ENCODE measurements at places on chromosomes 3 and 15. TPM values are rescaled to one million over a fixed set of nuclear protein-coding genes. Genes with fewer than 3 reads are reported as not detected.

GRCh38 chr3:140203510-140203909 is 268.5 kb downstream of the CLSTN2 start:
- H3K36me3 ChIP-seq, result no peaks in the 10 kb centered on the region
- H3K27me3 ChIP-seq, result no peaks in the 10 kb centered on the region
- H3K4me1 ChIP-seq, result no peaks in the 10 kb centered on the region
- no peak overlapping the region for H3K4me3 ChIP-seq
- no peak for DNase-seq
- H3K27ac ChIP-seq, result no peak overlapping the region

DNA sequence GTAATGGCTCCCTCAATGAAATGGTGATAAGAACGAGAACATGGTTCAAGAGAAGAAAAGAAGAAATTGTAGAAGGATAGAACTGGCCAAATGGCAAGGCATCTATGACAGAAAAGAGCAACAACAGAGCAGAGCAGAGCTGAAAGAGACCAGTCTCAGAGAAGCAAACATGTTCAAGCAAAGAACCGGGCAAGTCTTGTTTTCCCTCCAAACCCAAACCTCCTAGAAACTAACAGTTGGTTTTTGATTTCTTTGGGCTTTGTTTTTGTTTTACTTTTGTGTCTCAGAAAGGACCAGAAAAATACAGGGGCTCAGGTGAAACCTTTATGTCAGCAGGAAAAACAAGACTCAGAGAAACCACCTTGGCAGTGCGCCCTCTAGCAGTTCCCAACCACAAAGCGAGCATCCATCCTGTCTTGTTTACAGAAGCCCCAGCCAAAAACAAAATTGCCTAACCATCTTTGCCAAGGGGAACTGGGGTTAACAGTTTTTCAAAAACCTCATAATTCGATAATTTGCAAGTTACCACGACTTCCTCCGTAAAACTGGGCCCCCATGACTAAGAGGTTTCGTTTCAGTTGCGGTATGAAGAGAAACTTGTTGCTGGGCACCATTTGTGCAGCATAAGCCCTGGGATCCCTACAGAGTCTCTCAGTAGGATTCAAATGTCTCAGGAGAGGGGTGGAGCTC is 159.2 kb upstream of the SLC24A5 start:
- H3K27ac ChIP-seq, result no peak overlapping the region
- DNase-seq, result no peak
- no peak overlapping the region for H3K4me3 ChIP-seq

GRCh38 chr3:37456270-37456708 is 281.9 kb upstream of the LRRFIP2 start:
- H3K36me3 ChIP-seq, result no peaks in the 10 kb centered on the region
- no peaks in the 10 kb centered on the region for H3K4me1 ChIP-seq
- H3K4me3 ChIP-seq, result no peak overlapping the region

- no peaks in the 10 kb centered on the region for H3K27me3 ChIP-seq
- H3K36me3 ChIP-seq, result peaks cover 3% of the 10 kb centered on the region
- no peak overlapping the region for H3K27ac ChIP-seq
- DNase-seq, result peak; percentile 29
- no peak overlapping the region for H3K4me3 ChIP-seq
- peaks cover 3% of the 10 kb centered on the region for H3K4me1 ChIP-seq
Observed at GRCh38 chr3:4680871-4681300, 187.7 kb downstream of the ITPR1 start.

- no peaks in the 10 kb centered on the region for H3K27me3 ChIP-seq
- DNase-seq, result peak; percentile 78
- H3K27ac ChIP-seq, result no peak overlapping the region
- no peaks in the 10 kb centered on the region for H3K4me1 ChIP-seq
- H3K4me3 ChIP-seq, result no peak overlapping the region
- H3K36me3 ChIP-seq, result no peaks in the 10 kb centered on the region
Observed at GRCh38 chr3:107064405-107065060, 312.7 kb upstream of the CCDC54 start.

The RPL29 gene
- polyA plus RNA-seq, result 2,187 TPM

DNA sequence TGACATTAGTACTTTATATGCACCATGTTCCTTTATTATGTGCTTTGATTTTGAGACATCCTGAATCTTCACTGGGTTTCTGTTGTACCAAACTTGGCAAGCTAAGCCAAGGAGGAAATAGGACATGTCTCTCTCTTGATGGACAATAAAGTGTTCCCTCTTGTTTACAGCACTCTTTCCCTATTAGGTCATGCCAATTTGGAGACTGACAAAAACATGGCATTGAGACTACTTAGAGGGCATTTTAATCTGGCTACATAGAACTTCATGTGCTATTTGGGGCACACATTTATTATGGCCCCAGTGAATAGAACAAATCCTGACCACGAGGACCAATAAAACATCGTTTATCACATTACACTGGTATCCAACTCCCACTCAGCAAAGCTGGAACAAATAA is 85.3 kb upstream of the TNFSF10 start:
- no peak overlapping the region for H3K27ac ChIP-seq
- no peak overlapping the region for H3K4me3 ChIP-seq
- no peaks in the 10 kb centered on the region for H3K36me3 ChIP-seq
- DNase-seq, result no peak
- H3K27me3 ChIP-seq, result no peaks in the 10 kb centered on the region
- peaks cover 6% of the 10 kb centered on the region for H3K4me1 ChIP-seq

GRCh38 chr15:51328926-51329325 is 9.5 kb downstream of the CYP19A1 start:
- DNase-seq, result no peak
- no peaks in the 10 kb centered on the region for H3K4me1 ChIP-seq
- H3K27ac ChIP-seq, result no peak overlapping the region
- H3K27me3 ChIP-seq, result peaks cover 6% of the 10 kb centered on the region

The DNASE1L3 gene
- not detected for polyA plus RNA-seq

DNA sequence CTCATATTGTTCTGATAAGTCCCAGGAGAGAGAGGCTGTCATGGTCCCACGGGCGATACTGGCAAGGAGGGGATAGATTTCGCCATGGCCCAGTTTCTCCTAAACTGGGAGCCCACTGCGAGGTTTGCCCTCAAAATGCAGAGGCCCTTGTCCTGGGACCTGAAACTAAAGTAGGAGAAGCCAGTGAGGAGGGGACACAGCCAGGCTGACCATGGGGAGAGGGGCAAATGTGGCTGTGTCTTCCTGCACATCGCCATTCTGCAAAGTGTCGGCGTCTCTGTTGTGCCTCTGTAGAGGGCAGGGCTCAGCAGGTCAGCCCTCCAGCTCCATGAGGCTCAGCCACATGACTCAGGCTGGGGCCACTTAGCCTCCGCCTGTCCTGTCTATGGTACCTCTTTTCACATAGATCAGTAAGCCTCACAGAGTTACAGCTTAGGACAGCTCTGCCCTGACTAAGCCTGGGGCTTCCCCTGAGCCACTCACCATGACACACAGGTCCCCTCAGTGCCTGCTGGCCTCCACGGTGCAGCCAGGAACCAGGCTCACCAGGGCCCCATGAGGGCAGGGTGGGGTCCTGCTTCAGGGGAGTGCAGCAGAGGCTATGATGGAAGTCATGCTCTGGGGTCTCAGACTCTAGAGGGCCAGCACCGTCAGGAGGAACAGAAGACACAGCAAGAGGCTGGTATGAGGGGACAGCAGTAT is 28.6 kb upstream of the PLXNA1 start:
- H3K36me3 ChIP-seq, result no peaks in the 10 kb centered on the region
- no peaks in the 10 kb centered on the region for H3K4me1 ChIP-seq
- no peak overlapping the region for H3K27ac ChIP-seq
- no peaks in the 10 kb centered on the region for H3K27me3 ChIP-seq

DNA sequence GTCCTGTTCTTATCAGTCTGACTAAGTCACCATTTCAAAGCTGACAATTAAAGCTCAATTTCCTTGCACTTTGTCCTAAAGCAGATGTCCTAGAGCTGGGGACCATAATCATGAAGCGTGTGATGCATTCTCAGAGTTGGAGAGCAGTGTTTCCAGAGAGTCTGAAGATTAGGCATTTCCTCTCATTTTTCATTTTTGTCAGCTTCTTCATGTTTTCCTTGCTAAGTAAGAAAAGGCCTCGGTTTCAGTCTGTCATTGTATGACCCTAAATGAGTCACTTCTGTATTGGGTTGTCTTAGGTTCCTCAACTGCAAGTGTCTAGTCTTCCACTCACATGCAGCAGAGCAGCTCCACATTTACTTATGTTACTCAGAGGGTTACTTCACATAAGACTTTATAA is 257.2 kb upstream of the TPRG1 start:
- no peak overlapping the region for H3K27ac ChIP-seq
- peaks cover 9% of the 10 kb centered on the region for H3K4me1 ChIP-seq
- H3K4me3 ChIP-seq, result no peak overlapping the region
- no peaks in the 10 kb centered on the region for H3K27me3 ChIP-seq
- peak; percentile 89 for DNase-seq
- H3K36me3 ChIP-seq, result no peaks in the 10 kb centered on the region

GRCh38 chr15:58139989-58140522 is 1.9 kb downstream of the AQP9 start:
- no peaks in the 10 kb centered on the region for H3K36me3 ChIP-seq
- no peak for DNase-seq
- H3K4me3 ChIP-seq, result no peak overlapping the region
- no peaks in the 10 kb centered on the region for H3K27me3 ChIP-seq
- H3K4me1 ChIP-seq, result no peaks in the 10 kb centered on the region

The PLSCR1 gene
- polyA plus RNA-seq, result 11.5 TPM

DNA sequence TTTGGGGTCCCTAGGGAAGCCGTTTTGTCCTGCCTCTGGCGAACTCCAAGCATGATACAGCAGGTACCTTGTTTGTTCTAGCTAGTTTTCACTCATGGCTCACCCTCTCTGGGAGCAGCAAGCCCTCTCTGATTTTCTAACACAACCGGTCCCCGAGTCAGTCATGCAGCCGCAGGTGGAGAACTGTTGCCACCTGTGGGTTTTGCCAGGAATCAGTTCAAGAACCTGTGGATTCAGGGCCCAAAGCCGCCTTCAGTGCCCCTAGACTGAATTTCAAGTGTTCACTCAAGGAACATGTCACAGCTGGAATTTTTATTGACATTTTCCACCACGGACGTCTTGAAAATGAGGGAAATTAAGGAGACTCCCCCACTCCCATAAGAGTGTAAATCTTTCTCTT is 13.3 kb upstream of the LRRK1 start:
- H3K4me1 ChIP-seq, result peaks cover 5% of the 10 kb centered on the region
- H3K27me3 ChIP-seq, result 0 out of 2 replicates have a peak, but pooled peaks cover 1% of the 10 kb centered on the region
- no peak for DNase-seq
- no peak overlapping the region for H3K4me3 ChIP-seq
- H3K36me3 ChIP-seq, result no peaks in the 10 kb centered on the region

The EPHA3 gene
- polyA plus RNA-seq, result 0.04 TPM

GRCh38 chr3:177591379-177591778 is 394.1 kb upstream of the TBL1XR1 start:
- H3K4me1 ChIP-seq, result peaks cover 15% of the 10 kb centered on the region
- DNase-seq, result no peak
- no peak overlapping the region for H3K4me3 ChIP-seq
- H3K27ac ChIP-seq, result 0 out of 2 replicates have a peak overlapping the region, but pooled peaks have one; percentile 1

GRCh38 chr3:197501496-197501878 is 54.3 kb downstream of the BDH1 start:
- no peak overlapping the region for H3K4me3 ChIP-seq
- no peak overlapping the region for H3K27ac ChIP-seq
- peak; percentile 31 for DNase-seq
- no peaks in the 10 kb centered on the region for H3K36me3 ChIP-seq

DNA sequence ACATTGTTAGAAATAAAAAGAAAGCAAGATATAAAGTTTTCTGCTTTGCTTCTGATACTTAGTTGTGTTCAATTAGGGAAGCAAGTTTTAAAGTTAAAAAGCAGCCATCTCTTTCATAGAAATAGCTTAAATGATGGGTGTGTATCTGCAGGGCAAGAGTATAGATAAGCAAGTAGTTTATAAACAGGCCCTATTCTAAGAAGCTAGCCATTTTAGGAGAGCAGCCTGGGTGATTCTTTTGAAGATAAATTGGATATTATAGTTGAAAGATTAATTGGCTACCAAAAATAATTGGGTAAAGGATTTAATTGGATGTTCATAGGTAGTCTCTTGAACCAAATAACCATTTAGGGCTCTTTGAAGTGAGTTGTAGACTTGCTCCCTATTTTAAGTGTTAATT is 5.6 kb downstream of the EIF3J start:
- no peaks in the 10 kb centered on the region for H3K27me3 ChIP-seq
- no peak for DNase-seq
- no peak overlapping the region for H3K4me3 ChIP-seq
- H3K27ac ChIP-seq, result no peak overlapping the region
- H3K4me1 ChIP-seq, result peaks cover 18% of the 10 kb centered on the region
- peaks cover 6% of the 10 kb centered on the region for H3K36me3 ChIP-seq

- no peak overlapping the region for H3K4me3 ChIP-seq
- H3K4me1 ChIP-seq, result peaks cover 14% of the 10 kb centered on the region
- H3K36me3 ChIP-seq, result no peaks in the 10 kb centered on the region
- H3K27ac ChIP-seq, result peak overlapping the region; percentile 61
- peak; percentile 87 for DNase-seq
- no peaks in the 10 kb centered on the region for H3K27me3 ChIP-seq
Observed at GRCh38 chr15:81113861-81114291, 20.2 kb upstream of the CFAP161 start.

The CHDH gene
- polyA plus RNA-seq, result 0.19 TPM

DNA sequence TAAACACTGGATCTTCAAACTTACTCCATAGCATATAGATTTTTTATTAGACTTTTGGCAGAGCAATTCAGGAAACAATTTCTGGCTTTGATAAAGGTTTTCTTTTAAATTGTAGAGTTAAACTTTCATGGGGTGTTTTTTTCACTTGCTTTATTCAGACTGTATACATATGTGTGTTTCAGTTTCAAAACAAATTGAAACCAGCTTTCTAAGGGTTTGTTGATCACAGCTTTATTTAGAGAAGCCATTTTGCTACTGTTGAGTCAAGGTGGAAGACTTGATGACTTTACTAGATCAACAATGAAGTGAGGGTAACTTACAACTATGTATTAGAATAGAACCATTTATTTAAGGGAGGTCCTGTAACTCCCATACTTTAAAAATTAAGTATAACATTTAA is 6.2 kb downstream of the UBE2E1 start:
- H3K36me3 ChIP-seq, result peaks cover 7% of the 10 kb centered on the region
- no peaks in the 10 kb centered on the region for H3K27me3 ChIP-seq
- H3K4me1 ChIP-seq, result peaks cover 2% of the 10 kb centered on the region
- H3K27ac ChIP-seq, result no peak overlapping the region

Data from IMR-90 (cell line).